NCI-H2081 (cell line): ENCODE measurements at places on chromosomes 7 and 10.
A peak's percentile ranks its signal among the peaks of the same experiment; 100 is the strongest.

DNA sequence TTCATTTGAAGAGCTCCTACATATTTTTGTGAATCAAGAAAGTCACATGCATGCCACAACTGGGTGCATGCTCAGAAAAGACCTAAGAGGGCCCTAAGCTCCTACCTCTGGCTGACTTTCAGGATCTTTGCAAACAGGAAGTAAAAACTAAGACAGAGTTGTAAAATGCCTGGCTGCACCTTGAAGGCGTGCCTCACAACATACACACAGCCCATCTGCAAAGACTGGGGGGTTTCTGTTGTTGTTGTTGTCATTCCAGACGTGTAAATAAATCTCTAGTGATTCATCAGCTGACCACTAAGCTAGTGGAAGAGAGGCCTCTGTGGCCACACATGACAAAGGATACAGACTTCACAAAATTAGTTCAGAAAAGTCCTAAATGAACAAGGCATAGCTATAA lies 31.8 kb downstream of the SMURF1 start:
- no peak for DNase-seq

DNA sequence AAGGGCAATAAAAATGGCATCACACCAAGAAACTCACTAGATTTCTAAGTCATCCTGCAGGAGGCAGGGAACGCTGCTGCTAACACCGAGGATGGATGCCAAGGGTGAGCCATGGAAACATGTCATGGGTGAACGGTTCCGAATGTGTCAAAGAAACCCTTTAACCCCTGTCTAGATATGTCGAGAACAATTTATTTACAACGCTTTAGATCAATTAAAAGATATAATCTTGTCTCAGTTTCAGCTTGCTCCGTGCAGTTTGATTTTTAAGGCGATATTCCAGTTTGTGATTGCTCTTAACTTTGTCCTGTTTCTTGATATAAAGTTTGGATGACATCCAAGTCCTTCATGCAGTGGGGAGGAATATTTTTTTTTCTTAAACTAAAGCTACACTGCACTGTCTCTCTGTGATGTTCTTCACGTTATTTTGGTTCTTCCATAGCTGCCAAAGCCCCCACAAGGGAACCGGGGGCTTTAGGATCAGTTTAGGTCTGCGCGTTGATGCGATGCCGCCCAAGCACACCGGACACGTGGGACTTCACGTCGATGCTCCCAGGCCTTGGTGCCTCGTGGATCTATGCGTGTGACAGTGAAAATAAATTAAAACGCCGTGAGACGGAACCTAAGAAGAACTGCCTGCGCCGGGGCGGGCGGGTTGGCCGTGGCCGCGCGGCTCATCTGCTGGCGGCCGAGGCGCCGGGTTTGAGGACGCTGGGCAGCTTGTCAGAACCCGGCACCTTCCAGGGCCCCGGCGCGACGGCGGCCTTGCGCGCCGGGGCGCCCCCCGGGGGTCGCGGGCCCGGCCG lies 220.3 kb downstream of the PHTF2 start:
- DNase-seq: peak; percentile 11

DNA sequence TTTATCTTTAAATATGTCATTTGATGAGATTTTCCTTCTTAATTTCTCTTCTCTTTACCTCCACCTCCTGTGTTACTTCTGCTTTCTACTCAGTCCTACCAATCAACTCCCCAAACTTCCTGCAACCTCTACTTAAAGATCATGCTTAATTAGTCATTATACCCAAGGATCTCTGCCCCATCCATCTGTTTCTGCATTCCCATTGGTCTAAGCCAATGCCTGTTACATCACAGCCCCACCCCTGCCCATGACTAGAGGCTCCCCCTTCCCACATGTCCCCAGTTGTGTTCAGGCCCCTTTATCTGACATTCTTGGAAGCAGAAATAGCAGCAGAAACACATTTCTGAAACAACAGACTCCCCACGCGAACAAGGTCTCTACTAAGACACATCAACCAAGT lies 319.1 kb upstream of the NFE2L3 start:
- DNase-seq: no peak

- no peak for DNase-seq
Observed at GRCh38 chr10:3339121-3339520, 166.5 kb upstream of the PITRM1 start.

GRCh38 chr10:132257271-132257670 lies 50.5 kb downstream of the STK32C start:
- no peak for DNase-seq
